ENCODE measurements at places on chromosomes 5 and 9. TPM values are rescaled to one million over a fixed set of nuclear protein-coding genes. Genes with fewer than 3 reads are reported as not detected.

Gene GMCL2
- not detected for total RNA-seq

Gene CCDC180
- total RNA-seq, result 14.5 TPM

DNA sequence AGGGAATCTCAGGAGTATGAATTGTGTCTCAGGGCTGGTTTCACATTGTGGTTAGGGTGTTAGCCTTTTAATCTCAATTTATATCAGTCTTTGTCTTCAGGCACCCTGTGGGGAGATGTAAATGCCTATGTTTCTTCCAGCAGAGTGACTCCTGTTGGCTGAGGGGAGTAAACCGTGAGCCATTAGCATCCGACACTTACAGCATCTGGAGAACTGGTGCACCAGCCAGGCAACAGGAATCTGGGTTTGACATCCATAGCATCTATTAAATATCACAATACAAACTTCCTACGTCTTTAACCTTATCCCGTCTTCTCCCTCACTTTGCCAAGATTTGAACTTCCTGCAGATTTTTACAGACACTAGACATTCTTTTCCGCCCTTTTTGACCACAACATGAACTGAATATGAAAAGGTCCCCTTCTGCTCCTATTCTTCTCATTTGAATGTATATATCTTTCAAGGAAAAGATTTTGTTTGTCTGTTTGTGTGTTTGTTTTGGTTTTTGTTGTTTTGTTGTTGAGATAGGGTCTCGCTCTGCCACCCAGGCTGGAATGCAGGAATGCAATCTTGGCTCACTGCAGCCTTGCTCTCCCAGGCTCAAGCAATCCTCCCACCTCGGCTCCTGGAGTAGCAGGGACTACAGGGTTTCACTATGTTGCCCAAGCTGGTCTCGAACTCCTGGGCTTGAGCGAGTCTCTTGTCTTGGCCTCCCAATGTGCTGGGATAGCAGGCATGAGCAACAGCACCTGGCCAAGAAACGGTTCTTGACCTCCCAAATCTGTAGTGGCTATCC lies 626.2 kb downstream of the TLR4 start:
- H3K4me3 ChIP-seq, result no peak overlapping the region
- H3K27me3 ChIP-seq, result no peaks in the 10 kb centered on the region
- no peaks in the 10 kb centered on the region for H3K4me1 ChIP-seq
- no peaks in the 10 kb centered on the region for H3K36me3 ChIP-seq
- H3K27ac ChIP-seq, result no peak overlapping the region

DNA sequence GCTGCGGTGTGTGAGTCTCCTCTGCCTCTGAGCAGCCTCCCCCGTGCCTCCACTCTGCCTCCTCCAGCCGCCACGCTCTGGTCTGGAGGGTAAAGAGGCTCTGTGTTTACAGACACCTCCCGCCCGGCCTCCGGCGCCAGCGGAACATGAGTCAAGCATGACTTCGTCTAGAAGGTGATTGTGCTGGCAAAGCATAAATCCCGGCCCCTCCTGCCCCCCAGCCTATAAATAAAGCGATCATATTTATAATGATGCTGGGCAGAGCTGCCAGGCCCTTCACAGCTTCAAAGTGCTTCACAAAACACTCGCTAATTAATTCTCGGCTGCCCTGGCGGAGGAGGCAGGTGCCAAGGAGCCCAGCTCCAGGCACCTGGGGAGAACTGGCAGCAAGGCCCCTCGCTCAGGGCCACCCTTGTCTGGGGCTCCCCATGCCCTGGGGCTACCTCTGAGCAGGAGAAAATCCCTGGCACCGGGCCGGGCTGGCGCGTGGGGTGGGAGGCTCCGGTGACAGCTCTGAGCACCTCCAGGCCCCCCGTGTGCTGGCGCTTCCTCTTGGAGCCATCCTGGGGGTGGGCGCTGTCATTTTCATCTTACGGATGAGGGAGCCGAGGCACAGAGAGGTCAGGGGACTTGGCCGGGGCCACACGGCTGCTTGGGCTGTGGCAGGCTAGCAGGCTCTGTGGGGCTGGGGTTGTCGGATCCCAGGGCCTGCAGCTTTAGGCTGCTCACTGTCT lies 87.8 kb downstream of the RXRA start:
- peak overlapping the region; percentile 72 for H3K27ac ChIP-seq
- peaks cover 46% of the 10 kb centered on the region for H3K4me1 ChIP-seq
- H3K4me3 ChIP-seq, result no peak overlapping the region
- peak; percentile 90 for DNase-seq

Gene DMRTA1
- 0.18 TPM for total RNA-seq

GRCh38 chr9:237858-238345 lies 23.2 kb downstream of the DOCK8 start:
- no peaks in the 10 kb centered on the region for H3K4me1 ChIP-seq
- DNase-seq, result no peak
- no peak overlapping the region for H3K27ac ChIP-seq
- no peaks in the 10 kb centered on the region for H3K36me3 ChIP-seq
- no peak overlapping the region for H3K4me3 ChIP-seq

GRCh38 chr5:90408571-90409317 lies 812 bp downstream of the CETN3 start:
- peaks cover 8% of the 10 kb centered on the region for H3K36me3 ChIP-seq
- no peak overlapping the region for H3K4me3 ChIP-seq
- H3K4me1 ChIP-seq, result peaks cover 15% of the 10 kb centered on the region
- no peak overlapping the region for H3K27ac ChIP-seq
- no peaks in the 10 kb centered on the region for H3K27me3 ChIP-seq

- peaks cover 8% of the 10 kb centered on the region for H3K36me3 ChIP-seq
- peaks cover 2% of the 10 kb centered on the region for H3K4me1 ChIP-seq
- no peak overlapping the region for H3K4me3 ChIP-seq
- no peak overlapping the region for H3K27ac ChIP-seq
- no peaks in the 10 kb centered on the region for H3K27me3 ChIP-seq
Measured at GRCh38 chr5:116358911-116359418, 215.7 kb downstream of the SEMA6A start.

- peaks cover 4% of the 10 kb centered on the region for H3K4me1 ChIP-seq
- H3K27me3 ChIP-seq, result peaks cover 22% of the 10 kb centered on the region
- H3K27ac ChIP-seq, result no peak overlapping the region
- H3K4me3 ChIP-seq, result no peak overlapping the region
- peak; percentile 62 for DNase-seq
Measured at GRCh38 chr9:135078361-135078821, 9.1 kb upstream of the OLFM1 start.

- peaks cover 39% of the 10 kb centered on the region for H3K4me1 ChIP-seq
- no peaks in the 10 kb centered on the region for H3K27me3 ChIP-seq
- no peaks in the 10 kb centered on the region for H3K36me3 ChIP-seq
- H3K27ac ChIP-seq, result peak overlapping the region; percentile 72
- DNase-seq, result no peak
Measured at GRCh38 chr9:33820231-33820745, 3.3 kb downstream of the UBE2R2 start.

All from osteocyte (in vitro differentiated cells).